ENCODE measurements at places on chromosomes 2 and 18. TPM values are rescaled to one million over a fixed set of nuclear protein-coding genes. Genes with fewer than 3 reads are reported as not detected.

- DNase-seq = no peak
Measured at GRCh38 chr18:64659196-64659595, 510.3 kb upstream of the LINC00305 start.

DNA sequence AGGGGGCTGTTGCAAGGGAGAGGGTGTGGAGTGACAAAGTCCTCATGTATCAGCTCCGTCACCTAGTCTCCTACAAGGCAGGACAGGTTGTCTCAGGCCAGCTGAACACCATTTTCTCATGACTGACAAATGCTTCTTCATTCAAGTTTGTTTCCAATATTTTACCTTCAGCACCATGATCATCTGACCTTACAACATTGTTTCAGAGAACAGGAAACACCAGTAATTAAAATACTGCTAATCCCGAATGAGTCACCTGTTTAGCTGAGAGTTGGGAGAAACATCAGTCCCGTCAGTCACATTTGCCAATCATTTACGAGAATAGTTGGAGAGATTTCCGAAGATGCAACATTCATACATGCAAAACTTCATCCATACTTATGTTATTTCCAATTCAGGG, 25.7 kb upstream of the SP5 start:
- no peak for DNase-seq

DNA sequence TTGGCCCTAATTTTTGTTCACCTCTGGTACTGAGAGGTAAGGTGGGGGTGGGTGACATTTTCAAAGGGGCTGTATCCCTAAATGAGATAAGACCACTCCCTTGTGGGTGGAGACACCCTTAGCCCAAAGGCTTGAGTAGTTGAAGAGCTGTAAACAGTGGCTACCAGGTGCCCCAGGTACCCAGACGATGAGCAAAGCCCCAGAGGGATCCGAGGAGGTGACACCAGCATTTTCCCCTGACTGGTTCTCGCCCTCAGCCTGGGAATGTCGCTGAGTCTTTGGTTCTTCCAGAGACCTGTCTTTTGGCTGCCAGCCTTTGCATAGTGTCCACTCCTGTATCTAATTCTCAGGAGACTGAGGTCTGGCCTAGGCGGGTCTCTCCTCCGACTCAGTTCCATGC, 36.5 kb downstream of the RRM2 start:
- no peak for DNase-seq

GRCh38 chr2:196640031-196640548, 575 bp downstream of the CCDC150 start:
- DNase-seq = no peak

RGPD3 gene
- 0.32 TPM for total RNA-seq

DSG4 gene
- not detected for total RNA-seq

NYAP2 gene
- not detected for total RNA-seq

DNA sequence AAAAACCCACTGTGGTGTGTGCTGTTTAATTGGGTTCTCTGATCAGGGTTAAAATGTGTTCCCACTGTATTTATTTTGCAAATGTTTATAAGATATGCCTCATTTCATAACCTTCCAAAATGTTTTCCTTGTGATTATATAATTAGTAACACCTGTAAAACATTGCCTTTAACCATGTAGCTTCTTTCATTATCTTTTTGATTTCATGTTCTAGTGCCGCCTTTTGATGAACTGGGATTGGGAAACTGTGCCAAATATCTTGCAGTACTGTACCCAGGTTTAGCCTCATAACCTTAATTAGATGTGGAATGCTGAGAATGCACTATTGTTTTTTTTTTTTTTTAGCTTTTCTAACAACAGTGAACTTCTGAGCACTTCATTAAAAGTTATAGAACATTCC, 96.9 kb downstream of the TANC1 start:
- no peak for DNase-seq

GRCh38 chr2:76826691-76827090, 695.5 kb downstream of the LRRTM4 start:
- no peak for DNase-seq

DNA sequence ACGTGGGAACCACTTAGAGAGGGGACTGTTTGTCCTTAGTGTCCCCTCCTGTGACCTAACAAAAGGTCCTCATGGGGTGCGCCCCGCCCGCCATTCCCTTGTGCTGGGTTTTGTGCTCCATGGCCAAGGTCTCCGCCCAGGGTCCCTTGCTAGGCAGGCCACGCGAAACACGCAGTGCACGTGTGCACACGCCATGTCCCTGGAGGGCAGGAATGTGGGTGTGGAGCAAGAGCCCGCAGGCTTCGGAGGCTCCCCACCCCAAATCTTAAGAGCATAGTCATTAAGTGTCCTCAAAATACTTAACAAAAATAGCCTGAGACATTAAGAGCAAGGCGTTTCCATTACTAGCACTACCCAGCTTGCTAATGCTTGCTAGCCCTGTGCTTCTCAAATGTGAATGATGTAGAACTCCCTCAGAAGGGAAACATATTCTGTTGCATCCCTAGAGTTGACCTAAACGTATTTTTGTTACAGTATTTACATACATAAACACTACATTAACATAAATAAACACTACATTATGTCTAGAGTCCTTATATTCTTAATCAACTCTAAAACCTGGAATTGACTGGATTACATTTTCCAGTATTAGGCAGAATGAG, 117.6 kb upstream of the APCDD1 start:
- no peak for DNase-seq

DNA sequence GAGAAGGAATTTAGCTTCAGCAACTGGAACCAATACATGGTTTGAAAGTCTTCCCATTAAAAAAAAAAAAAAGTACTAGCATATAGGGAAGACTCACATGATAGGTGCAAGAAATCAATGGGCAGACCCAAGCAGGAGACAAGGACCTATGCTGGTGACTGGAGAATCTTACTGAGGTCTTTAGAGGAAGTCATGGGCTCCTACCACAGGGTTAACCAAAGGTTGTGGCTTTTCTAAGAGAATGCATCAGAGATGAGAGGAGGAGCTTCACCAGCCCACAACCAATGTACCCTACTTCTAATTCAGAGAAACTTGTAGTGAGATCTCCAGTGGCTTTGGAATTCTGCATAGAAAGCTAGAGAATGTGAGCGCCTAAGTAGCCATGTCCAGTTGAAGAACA, 207.4 kb downstream of the NCKAP5 start:
- DNase-seq = no peak

- DNase-seq = no peak
Measured at GRCh38 chr2:106953779-106954178, 67.8 kb upstream of the ST6GAL2 start.

OR6B3 gene
- not detected for total RNA-seq

GRCh38 chr2:2715036-2715818, 384.2 kb upstream of the MYT1L start:
- DNase-seq = no peak

DNA sequence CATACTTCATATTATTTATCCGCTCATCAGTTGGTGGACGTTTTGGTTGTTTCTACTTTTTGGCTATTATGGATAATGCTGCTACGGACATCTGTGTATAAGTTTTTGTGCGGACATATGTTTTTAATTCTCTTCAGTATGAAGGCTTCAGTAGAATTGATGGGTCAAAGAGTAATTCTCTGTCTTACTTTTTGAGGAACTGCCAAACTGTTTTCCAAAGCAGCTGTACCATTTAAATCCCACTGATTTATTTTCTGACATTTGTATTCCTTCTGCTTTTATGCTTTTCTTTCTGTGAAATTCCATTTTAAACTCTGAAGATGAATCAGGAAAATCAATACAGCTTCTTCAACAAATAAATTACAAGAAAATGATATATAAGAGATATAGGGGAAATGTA, 20.8 kb downstream of the FAM110C start:
- DNase-seq = no peak

DNA sequence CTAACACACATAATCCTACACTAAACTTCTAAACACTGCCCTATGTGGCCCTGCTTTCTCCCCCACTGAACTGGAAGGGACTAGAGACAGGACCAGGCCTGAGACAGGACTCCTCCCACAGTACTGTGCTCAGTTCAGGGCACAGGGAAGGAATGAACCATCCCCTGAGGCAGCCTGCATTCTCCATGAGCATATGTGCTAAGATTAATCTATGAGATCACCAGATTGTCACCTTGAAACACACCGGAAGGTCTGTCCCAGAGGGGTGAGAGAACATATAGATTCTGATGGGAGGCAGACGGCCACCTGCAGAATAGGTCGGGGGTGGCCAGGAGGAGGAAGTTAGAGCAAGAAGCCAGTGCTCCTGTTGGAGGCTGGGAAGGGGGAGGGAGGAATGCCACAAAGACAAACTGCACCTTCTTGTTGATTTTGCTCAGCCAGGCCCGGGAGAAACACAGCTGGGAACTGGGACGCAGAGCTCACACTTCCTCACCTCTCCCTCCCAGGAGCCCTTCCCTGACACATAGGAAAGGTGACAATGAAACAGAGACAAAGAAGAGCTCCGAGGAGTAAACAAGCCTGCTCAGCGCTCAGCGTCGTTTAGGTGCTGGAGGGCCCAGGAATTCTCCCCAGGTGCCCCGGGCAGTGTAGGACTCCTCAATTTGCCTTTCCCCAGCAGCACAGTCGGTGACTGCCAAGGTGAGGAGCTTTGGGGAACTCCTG, 52.1 kb downstream of the ZBTB7C start:
- no peak for DNase-seq

TEKT4 gene
- not detected for total RNA-seq
